ENCODE measurements at places on chromosomes 12 and 14.

DNA sequence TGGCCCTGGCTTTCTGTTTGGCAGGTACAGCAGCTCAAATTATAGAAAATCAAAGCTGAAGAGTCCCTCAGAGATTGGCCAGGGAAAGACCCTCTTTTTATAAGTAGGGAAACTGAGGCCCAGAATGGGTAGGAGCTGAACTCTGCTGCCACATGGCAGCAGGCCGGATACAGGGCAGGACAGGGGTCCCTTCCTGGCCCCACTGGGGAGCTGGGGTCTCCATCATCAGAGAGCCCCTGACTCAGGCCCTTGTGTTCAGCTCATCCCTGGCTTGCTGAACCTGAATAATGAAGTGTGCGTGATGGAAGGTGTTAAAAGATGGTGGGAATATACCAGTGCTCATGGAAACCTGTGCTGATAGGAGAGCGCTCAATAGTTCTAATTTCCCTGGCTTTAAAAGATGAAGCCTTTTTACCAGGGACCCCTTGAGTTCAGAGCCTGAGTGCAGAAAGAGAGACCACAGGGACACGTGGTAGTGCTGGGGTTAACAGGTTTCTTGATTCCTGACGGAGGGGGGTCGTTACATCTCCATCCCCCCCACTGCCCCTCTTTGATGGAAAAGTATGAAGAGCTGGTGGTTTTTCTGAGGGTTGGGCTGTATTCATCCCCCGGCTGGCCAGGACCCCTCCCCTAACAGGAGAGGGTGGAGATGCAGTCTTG, 4.4 kb downstream of the DLK1 start:
- DNase-seq = no peak

- no peak for DNase-seq
Observed at GRCh38 chr12:95335948-95336347, 118.3 kb downstream of the VEZT start.

GRCh38 chr14:64303471-64303917, 9.3 kb upstream of the ESR2 start:
- no peak for DNase-seq

GRCh38 chr12:62806893-62807292, 128.1 kb downstream of the PPM1H start:
- DNase-seq = no peak

- no peak for DNase-seq
Observed at GRCh38 chr12:28771968-28772367, 377.1 kb upstream of the FAR2 start.

DNA sequence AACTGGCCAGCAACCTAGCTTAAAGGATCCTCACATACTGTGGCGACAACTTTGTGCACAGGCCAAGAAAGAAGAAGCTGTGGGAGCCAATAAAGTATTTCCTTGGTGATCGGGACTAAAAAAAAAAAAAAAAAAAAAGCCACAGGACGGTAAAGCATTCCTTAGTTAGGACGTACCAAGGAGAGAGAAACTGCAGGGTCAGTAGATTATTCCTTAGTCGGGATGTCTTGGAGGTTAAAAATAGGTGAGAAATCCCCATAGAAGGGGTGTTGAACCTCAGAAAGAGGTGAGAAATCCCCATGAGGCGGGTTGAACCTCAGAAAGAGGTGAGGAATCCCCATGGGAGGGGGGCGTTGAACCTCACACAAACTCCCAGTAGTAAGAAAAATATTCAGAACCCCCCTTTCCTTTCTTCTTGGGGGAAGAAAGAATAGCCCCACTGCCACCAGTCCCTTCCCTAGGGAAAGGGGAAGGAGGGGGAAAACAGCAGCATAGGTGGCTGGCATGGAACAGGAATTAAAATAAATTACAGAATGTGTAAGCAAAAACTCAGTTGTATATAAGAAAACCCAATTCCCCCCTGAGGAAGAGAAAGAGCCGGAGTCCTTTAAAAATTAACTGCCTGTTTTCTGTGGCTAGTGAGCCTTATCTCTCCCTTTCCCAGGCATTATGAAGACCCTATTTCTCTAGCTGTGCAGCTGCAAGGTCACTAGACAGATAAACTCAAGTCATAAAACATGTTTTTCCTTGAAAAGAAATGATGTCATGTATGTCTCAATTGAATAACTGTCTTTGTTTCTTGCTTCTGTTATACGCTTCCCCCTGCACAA, 26.8 kb downstream of the KLRK1 start:
- no peak for DNase-seq

DNA sequence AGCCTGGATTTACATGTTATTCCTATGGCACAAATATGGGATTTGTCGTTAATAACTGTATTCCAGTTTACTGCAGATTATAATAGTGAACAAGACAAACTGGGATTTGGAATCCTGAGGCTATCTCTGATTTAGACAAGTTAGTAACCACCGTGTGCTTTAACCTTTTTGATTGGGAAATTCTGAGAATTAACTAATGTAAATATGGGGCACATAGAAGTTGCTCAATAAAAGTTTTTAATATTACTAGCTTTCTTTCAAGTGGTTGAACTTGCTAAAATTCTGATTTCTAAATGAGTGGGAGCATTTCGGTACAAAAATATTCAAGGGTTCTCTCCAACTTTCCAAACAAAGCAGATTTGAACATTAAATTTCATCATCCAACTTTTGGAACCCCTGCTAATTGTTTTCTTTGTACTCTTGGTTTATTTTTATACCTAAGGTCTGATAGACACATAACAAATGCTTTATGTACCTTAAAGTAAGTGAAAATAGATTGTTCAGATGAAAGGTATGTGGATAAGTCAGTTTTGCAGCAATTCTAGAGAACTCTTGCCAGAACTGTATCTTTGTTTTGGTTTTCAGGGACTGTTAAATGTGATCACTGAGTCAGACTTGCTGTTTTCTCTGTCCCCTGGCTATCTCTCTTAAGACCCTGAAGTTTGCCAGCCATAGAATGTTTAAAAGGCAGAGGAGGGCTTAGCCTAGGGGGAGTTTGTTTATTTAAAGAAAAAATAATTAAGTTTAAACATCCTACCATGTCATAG, 57.5 kb downstream of the FRS2 start:
- no peak for DNase-seq

- no peak for DNase-seq
Observed at GRCh38 chr14:29999013-29999539, 71.4 kb upstream of the PRKD1 start.

- no peak for DNase-seq
Observed at GRCh38 chr12:64065881-64066451, 156.1 kb downstream of the KICS2 start.

- no peak for DNase-seq
Observed at GRCh38 chr12:27504507-27504906, 19.5 kb upstream of the PPFIBP1 start.

GRCh38 chr12:69440886-69441285, 29.3 kb upstream of the FRS2 start:
- DNase-seq = no peak

- no peak for DNase-seq
Observed at GRCh38 chr12:46065412-46066166, 75.2 kb upstream of the SCAF11 start.

DNA sequence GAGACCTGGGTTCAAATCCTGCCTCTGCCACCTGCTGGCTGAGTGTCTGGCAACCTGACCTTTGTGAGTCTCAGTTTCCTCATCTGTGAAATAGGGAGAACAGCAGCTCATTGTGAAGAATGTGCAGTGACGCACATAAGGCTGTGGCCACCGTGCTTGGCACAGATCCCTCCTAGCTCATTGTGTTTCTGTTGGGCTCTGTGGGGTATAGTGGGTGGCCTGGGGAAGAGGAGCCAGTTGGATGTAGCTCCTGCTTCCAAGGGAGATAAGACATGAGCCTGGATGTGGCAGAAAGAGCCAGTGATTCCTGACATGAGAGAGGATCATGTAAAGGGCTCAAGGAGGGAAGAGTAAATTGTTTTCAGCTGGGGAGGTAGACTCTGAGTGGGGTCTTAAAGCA, 120.0 kb downstream of the ESRRB start:
- DNase-seq = no peak

DNA sequence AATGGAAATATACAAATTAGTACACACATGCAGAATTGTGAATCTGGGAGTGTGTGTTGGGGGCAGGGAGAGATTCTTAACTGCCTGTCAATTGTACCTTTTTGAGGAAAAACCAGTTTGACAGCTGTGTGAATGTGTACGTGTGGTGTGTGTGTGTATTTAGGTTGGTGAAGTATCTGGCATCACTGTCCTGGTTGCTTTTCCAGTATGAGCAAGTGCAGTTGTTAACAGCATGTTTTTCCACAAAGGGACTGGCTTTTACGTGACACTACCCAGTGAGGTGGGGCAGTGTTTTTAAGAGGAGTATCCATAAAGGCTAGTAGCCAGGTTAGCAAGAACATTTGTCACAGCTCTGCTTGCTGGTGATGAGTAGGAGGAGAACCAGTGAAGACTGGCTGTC, 56.1 kb downstream of the DAAM1 start:
- DNase-seq = no peak

DNA sequence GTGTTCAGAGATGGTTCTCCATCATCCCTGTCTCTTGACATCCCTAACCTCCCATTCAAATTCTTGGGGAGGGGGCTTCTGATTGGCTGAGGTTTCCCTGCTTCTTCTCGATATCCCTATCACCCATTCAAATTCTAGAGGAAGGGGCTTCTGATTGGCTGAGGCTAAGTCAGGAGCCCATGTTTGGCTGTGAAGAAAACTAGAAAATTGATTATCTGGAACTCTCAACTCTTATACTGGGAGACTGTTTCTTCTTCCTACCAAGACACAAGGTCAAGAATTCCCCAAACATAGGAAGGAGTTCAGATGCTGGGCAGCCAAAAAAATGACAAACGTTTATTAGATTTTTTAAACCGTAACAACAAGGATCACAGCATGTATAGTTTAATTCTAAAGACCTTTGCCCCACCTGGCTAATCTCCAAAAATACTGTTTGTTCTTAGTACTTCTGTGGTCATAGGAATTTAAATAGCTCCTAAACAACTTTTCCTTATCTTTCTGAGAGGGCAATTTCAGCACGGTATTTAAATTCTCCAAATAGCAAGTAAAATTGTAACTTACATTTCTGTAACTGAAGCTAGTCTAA, 26.4 kb downstream of the SPIC start:
- no peak for DNase-seq

DNA sequence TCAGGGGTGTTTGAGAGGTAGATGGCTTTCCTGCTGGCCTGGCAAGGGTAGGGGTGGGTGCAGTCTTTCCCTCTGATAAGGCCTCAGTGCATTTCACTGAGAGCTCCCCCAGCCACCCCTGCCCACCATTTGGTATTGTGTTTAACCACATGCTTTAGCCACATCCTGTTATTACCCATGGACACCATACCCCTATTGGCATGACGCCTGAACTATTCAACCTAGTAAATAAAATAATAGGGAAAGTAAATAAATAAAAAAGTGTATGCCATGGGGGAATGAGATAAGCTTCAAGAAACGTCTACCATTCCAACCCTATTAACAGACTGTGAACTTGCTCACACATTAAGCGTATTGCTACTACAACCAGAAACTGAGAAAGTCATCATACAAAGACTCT, 7.6 kb upstream of the LGR5 start:
- DNase-seq = no peak

DNA sequence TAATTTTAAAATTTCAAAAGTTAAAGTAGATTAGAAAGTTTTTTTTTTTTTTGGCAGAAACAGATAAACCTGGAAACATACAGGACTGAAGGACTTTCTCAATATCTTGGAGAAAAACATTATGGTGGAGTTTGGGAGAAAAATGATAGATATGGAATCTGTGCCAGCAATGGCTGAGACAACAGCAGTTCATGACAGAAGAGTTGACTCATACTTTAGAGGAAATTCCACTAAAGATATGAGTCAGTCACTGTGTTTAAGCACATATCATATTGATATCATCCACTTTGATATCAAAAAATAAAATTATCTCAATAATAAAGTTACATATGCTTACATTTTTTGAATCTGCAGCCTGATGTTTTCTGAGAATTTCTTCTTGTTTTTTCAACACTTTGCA, 193.9 kb upstream of the OR4E1 start:
- no peak for DNase-seq

- DNase-seq = no peak
Observed at GRCh38 chr12:11949738-11950411, 120.9 kb upstream of the BCL2L14 start.

DNA sequence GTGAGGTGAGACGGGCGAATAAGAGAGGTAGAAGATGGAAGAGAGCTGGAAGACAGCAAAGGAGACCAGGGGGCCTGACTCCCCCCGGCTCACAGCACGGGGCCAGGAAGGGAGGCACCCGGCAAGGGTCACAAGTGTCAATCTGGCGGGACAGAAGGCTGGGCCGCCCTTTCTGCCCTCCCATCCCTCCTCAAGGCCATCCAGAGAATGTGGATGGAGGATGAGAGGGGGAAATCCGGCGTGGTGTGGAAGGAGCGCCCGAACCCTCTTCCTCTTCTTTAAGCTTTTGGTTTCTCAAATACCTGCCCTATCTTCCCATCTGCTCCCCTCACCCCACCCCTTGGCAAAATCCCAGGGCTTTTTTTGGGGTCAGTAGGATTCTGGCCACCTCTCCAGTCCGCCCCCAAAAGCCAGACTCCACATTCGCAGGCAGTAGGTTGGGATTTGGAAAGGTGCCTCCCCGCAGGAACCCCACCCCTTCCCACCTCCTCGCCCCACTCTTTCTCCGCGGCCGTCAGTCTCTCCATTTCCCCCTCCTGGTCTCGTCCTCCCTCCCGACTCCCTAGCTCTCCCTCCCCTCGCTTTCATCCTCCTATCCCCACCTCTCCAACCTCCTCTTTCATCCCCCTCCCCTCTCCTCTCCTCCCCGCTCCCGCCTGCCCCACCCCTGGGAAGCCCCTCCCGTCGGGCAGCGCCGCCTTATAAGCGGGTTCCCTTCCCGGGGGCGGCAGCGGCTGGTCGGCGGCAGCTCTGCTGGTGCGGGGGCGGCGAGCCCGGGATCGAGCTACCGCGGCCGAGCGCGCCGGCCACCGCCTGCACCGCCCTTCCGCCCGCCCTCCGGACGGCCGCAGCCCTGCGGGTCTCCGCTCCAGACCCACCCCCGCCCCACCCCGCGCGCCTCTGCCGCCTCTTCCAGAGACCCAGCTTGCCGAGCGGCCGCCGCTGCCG, at the start of gene PTMS:
PTMS (plus strand) TSS at position 730 of the 948 bp plus-strand sequence. CDS start 343 bp downstream, outside the sequence.
- DNase-seq = peak; percentile 56

DNA sequence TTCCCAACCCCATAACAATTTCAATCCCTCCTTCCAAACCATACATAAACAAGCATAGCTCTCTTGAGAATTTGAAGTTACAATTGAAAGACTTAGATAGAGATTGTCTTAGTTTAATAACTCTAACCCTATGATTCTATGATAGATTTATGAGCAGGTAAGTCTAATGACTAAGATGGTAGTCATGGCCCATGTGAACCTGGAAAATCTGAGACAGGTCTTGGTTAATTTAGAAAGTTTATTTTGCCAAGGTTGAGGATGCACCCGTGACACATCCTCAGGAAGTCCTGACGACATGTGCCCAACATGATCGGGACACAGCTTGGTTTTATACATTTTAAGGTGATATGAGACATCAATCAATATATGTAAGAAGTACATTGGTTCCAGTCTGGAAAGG, 248.8 kb downstream of the KCNH5 start:
- DNase-seq = no peak
